Stimulated activated CD8-positive, alpha-beta memory T cell treated with anti-CD3 and anti-CD28 coated beads, Interleukin-15, amount 100 ng/mL, for 4 hours (primary cell): ENCODE measurements at places on chromosomes 16 and 17.

DNA sequence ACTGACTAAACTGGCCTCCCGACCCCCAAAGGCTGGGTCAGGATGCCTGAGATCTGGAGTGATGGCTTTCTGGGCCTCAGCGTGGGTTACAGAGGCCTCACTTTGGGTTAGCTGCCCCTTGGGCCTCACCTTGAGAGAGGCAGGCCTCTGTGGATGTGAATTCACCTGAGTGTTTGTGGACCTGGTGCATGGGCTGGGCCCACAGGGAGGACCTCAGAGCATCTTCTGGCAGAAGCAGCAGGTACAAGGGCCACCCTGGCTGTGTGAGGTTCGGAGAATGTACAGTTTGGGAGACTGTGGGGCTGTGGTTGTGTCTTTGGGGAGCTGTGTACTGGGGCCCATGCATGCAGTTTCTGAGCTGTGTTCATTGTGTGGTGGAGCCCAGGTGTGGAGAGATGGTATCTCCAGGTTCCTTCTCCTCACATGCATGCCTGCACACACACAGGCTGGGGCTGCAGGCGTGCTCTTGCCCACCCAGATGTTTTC, 18.3 kb downstream of the RARA start:
- DNase-seq = no peak

DNA sequence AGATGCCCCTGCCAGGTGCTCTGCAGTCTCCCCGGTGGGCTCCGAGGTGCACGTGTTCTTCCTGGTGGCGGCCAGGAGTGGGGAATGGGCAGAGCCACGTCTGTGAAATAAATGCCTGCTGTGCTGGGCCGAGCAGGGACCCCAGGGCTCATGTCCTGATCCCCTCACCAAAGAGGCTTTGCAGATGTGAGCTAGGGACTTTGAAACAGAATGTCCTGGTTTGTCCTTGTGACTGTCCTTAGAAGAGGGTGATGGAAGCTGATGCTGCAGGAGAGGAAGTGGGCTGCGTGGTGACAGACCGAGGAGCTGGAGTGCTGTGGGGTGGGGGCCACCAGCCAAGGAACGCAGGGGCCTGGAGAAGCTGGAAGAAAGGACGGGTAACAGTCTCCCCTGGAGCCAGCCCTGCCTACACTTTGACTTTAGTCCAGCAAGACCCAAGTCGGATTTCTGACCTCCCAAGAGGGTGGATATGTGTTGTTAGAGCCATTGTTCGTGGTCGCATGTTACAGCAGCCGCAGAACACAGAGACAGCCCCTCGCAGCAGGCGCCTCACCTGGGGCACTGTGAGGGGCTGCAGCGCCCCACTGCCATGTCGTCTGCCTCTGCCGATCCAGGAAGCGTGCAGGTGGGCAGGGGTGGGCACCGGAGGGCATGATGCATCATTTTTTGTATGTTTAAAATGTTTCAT, 217.9 kb upstream of the CIBAR2 start:
- no peak for DNase-seq

- DNase-seq = no peak
These were observed 9.6 kb downstream of the AFMID start for GRCh38 chr17:78196716-78197115.

DNA sequence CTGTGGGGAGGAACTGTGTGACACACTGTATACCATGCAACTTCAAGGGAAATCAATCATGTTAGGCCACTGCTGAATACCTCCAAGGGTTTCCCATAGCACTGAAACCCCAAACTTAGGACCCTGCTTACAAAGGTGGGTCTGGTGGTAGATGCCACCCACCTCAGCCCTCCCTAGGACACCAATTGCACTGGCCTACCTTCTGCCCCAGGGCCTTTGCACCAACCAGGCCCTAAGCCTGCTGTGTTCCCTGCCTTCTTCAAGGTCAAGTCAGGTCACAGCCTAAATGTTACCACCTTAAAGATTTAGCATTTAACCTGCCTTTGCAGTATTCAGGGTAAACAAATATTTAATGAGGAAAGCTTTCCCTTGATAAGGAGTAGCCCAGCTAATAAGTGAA, 185.8 kb downstream of the ZFHX3 start:
- DNase-seq = no peak

DNA sequence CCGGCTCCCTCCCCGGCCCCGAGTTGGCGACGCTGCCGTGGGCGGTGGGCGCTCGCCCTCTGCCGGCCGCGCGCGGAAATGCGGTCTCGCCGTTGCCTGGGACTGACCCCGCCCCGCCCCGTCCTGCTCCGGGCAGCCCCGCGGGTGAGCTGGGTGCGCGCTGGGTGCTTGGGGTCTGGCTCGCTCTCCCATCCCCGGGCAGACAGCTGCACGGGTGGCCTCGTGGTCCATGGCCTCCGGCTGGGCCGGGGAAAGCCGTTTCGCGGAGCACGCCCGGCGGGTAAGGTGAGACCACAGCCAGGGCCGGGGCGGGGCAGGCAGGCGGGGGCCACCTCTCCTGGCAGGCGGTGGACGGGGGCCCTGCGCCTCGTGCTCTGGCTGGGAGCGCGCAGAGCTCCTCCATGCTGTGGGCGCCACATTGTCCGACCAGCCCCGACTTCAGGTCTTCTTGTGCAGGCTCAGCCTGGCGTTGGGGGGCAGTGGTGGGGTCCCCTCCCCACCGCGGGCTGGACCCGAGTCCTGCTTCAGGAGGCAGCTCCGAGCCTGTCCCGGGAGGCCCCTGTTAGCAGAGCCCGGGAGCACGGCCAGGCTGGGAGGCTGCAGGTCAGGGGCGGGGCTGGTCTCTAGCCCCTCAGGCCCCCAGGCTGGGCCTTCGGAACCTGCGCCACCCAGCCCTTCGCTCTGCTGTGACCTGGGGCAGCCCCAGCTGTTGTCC, 7.0 kb upstream of the C1QTNF8 start:
- peak; percentile 16 for DNase-seq

DNA sequence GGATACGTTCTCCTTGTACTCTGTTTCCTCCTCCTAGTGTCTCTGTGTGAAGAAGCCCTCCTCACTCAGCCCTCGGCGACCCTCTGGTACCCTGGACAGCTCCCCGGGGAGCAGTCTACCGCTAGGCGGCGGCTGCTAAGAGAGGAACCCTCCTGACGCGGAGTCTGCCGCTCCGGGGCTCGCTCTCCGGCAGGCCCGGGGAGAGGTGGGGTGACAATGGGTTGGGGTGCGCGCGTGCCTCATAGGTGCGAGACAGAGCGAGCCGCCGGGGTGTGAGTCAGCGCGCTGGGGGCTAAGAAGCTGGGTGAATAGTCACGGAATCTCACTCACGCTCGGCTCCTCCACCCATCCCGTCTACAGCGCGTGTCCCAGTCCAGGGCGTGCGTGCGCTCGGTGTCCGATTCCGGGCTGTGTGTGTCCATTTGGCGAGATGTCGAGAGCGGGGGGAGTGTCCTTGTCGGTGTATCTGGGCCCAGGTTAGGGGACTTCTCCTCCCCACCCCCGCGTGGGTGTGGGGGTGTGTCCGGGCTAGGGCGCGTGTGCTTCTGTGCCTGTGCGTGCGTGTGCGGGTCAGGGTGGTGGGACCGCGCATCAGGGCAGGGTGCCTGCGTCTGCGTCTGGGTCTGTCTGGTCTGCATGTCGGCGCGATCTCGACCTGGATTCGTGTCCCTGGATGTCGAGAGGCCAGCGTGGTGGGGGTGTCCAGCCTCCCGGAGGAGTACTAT, 577 bp upstream of the HS3ST2 start:
- no peak for DNase-seq

GRCh38 chr16:47416869-47417268, 44.0 kb downstream of the ITFG1 start:
- DNase-seq = no peak

DNA sequence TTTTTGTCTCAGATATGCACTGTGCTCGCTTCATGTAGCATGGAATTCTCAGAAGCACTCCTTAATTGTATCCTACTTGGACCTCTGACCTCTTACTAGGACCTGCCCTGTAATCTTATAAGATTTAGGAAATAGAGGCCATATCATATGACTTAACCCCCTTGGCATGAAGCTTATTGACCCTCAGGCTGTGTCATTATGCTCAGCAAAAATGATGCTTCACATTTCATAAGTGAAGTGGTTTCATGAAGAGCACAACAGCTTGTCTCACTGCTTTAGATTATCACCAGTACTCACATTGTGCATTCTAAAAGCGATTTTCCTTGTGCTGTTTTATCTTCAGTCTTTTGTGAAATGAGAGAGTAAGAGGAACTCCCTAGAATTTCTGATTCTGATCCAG, 6.4 kb downstream of the PHKB start:
- no peak for DNase-seq

- DNase-seq = no peak
These were observed at the start of gene GPRC5B for GRCh38 chr16:19884611-19885450. GPRC5B (minus strand) TSS chr16:19884848; CDS start chr16:19872845, 12,003 bp downstream.

DNA sequence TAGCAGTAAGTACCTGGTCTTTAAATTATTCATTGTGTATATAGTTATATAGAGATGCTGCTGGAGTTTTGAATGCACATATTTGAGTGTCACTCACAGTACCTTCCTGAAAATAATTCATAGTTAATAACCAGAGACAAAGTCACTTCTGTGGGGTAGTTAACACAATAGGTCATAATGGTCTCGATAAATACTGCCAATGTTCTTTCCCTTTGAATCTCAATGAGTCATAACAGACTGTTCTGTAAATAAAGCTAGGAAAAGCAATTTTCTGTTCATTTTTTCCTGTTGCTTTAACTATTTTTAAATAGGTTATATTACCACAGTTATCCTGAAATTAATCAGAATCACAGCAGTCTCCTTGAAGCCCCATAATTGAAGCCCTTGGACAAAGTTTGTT, 87.2 kb downstream of the MAP2K4 start:
- DNase-seq = no peak

GRCh38 chr17:16444258-16444886, 29.0 kb downstream of the TRPV2 start:
- no peak for DNase-seq

GRCh38 chr17:17860766-17861107, 24.0 kb upstream of the SREBF1 start:
- DNase-seq = no peak

DNA sequence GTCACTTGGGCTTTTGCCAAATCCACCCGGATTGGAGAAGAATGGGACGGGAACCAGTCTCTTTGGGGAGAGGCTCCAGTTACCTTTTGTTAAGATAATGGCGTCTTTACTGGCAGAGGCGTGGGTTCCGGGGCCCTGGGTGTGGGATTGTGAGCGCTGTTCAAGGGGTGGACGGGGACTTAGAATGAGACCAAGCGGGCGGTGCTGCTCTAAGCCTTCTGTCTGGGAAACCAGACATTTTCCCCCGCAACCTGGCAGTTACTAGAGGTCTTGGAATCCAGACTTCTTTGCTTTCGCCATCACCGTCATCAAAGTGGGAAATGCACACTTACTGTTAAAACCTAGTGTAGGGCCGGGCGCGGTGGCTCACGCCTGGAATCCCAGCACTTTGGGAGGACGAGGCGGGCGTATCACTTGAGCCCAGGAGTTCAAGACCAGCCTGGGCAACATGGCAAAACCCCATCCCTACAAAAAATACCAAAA, 706 bp downstream of the TEN1 start:
- DNase-seq = no peak

- DNase-seq = no peak
These were observed 88.4 kb downstream of the FTO start for GRCh38 chr16:53792161-53792951.

GRCh38 chr16:74652249-74652648, 14.4 kb downstream of the RFWD3 start:
- DNase-seq = no peak
